ENCODE measurements at places on chromosomes 2 and 18.

DNA sequence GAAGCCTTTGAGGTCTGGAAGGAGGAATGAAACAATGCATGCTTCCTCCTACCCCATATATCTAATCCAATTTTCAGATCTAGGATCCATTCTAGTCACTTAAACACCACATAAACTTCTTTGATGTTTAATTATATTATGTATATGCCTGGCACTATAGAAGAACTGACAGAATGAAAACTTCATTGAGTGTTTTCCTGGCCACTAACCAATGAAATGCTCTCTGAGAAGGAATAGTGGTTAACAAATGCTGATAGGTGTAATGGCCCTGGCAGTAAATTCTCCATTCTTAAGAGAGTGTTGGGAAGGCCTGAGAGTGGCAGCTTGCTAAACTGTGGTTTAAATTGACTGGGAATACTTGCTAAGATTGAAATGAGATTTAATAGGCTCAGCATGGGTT lies 710.0 kb downstream of the LRRTM4 start:
- no peak for DNase-seq

DNA sequence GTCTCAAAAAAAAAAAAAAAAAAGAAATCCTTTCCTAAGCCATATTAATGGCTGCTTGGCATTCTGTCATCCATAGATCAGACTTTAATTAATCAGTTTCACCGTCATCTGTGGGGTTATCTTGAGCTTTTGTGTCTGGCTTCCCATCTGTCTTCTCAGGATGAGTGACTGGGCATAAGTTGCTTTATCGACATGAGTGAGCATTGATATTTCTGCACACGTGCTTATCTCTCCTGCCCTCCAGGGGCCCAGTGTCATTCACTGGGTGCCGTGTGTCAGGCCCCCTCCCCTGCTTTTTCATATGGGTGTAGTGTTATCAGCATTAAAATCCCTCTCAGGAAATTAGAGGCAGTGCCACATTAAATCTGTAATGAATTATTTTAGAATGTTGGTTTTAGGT lies 65.6 kb downstream of the SH3BP4 start:
- DNase-seq = peak; percentile 73

GRCh38 chr2:71545572-71546274 lies 92.4 kb downstream of the DYSF start:
- DNase-seq = peak; percentile 90

DNA sequence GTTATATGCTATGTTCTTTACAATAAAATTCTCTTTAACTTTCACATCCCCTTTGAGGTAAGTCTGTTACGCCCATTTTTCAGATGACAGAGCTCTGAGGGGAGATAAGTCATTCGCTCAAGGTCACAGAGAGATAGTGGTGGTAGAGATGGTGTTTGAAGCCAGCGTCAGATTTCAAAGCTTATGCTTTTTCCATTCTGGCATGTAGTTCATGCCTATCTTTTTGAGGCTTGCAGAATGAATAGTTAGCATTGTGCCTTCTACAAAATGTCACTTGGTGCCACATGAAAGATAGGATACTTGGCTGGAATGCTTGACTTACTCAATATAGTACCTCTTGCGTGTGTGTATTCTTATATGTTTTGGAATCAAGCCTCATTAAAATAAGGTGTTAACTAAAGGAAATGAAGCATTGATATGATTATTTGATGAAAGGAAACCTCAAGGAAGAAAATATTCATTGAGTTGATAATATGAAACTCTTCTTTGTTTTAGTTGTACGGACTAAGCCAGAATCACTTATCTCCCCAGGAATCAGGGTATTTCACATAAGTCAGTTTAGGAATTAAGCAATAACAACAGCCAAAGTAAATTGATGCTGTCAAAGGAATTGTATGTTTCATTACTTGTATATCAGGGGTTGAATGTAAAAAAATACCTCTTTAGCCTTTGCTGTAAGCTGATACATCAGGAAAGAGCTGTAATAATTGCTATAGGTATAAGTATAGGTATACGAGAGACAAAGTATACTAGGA lies 15.5 kb downstream of the SPATS2L start:
- no peak for DNase-seq

- no peak for DNase-seq
Observed at GRCh38 chr2:216348756-216349308, 23.5 kb downstream of the MARCHF4 start.

- DNase-seq = no peak
Observed at GRCh38 chr2:175008009-175008408, 2.8 kb upstream of the CHN1 start.
